Astrocyte (in vitro differentiated cells and primary cell): ENCODE measurements at places on chromosomes 12 and 14.

DNA sequence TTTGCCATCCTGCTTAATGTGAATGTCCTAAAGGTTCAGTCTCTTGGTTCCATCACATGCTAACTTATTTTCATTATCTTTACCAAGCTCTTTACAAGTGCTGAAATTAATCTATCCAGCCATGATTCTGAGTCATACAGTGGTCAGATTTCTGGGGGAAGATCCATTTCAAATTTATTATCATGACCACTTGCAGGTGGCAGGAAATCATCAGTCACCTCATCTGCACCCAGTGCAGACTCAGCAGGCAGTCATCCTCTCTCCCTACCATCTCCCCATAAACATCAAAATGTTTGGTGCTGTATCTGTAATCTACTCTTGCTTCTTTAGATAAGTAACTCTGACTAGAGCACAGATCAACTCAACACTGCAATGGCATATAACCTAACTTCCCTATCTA, 23.5 kb downstream of the ATG14 start:
- peak; percentile 89 for DNase-seq

GRCh38 chr14:90405755-90406154, 8.9 kb downstream of the CALM1 start:
- DNase-seq: no peak

GRCh38 chr14:104082807-104083206, 2.7 kb upstream of the ASPG start:
- DNase-seq: no peak

- DNase-seq: no peak
Measured at GRCh38 chr14:24508155-24508840, at the start of gene CMA1. CMA1 (minus strand) TSS chr14:24508265; CDS start chr14:24508235, 30 bp downstream.

- no peak for DNase-seq
Measured at GRCh38 chr14:92386165-92386564, 63.2 kb downstream of the SLC24A4 start.

GRCh38 chr14:104293851-104294627, 155.7 kb downstream of the KIF26A start:
- DNase-seq: no peak

- DNase-seq: no peak
Measured at GRCh38 chr12:58034311-58034710, 92.9 kb downstream of the ATP23 start.

DNA sequence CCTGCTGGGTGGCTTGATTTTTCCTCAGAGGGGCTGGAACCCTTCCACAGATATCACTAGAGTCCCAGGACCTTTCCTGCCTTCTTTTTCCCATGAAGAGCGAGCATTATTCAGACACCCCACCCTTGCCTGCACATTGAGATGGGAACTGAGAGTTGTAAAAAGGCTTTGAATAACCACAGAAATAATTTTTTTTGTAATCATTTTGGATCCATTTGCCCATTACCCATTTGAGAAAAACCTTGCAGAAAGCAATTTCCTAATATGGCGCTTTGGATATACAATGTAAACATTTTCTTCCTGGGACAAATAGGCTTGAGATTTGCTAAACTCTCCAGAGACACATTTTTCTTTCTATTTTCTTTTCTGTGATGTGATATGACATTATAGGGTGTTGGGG, 250.6 kb downstream of the MSRB3 start:
- DNase-seq: no peak
